ENCODE measurements at places on chromosomes 13 and 19.

GRCh38 chr13:21240586-21240985 is 64.1 kb downstream of the MRPL57 start:
- DNase-seq = peak; percentile 83

DNA sequence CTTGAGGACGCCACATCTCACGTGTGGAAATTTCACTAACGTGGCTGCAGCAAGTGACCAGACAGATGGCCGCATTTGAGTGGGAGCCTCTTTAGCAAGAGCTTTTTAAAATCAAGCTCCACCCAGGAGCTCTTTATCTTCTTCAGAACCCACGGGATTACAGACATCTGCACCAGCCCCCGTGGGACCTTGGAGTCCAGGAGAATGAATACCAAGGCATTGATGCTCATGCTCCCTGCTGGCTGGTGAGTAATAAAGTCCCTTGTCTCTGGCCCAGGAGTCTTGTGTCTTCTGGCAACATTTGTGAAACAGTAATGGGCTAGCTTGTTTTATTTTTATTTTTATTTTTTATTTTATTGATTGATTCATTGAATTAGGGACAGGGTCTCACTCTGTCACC is 64.4 kb downstream of the TRPM4 start:
- DNase-seq = peak; percentile 12

DNA sequence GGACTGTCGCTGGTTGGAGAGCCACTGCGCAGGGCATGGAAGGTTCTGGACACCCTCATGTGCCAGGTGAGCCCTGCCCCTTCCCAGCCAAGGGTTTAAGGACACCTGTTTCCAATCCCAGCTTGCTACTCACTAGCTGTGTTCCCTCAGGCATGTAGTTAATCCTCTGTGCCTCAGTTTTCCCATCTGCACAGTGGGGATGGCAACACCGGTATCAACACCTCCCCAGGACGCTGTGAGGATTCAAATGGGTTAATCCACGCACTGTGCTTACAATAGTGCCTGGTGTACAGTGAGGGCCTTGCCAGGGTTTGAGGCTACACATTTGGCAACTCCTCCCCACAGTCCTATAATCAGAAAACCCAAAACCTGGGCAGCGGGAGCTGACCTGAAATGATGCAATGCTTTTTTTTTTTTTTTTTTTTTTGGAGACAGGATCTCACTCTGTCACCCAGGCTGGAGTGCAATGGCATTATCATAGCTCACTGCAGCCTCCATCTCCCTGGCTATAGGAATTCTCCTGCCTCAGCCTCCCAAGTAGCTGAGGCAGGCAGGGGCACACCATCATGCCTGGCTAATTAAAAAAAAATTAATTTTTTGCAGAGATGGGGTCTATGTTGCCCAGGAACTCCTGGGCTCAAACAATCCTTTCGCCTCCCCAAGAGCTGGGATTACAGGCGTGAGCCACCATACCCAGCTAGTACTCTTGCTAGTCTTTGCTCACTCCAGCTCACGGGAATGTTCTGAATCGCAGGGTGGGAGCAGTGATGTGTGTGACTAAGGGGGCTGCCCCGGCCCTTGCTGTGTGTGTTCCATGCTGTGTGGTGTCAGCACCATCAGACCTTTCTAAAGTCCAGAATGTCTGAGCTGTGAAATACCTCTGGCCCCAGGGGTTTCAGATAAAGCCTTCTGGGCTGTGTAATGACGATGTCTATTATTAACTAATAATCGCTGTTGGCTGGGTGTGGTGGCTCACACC is 2.3 kb downstream of the ACP4 start:
- no peak for DNase-seq

- DNase-seq = peak; percentile 52
Measured at GRCh38 chr19:37966211-37966661, 59.2 kb downstream of the SIPA1L3 start.

DNA sequence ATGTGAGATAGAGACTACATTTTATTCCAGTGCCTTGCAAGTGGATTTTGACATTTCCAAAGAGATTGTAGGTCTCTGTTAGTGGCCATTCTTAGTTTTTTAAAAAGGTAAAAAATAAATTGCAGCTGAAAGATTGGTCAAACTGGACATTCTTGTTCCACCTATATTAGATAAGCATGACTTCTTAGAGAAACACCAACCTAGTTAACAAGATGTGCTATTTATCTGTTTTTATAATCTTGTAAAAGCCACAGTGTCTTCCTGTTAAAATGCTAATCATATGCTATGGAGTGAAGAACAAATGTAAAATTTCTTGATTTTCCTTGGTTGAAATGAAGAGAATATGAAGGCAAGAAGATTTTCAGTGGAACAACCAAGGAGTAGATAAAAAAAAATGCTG is 33.4 kb upstream of the GPR183 start:
- DNase-seq = no peak

GRCh38 chr13:45545686-45546409 is 69.7 kb downstream of the ERICH6B start:
- DNase-seq = no peak

DNA sequence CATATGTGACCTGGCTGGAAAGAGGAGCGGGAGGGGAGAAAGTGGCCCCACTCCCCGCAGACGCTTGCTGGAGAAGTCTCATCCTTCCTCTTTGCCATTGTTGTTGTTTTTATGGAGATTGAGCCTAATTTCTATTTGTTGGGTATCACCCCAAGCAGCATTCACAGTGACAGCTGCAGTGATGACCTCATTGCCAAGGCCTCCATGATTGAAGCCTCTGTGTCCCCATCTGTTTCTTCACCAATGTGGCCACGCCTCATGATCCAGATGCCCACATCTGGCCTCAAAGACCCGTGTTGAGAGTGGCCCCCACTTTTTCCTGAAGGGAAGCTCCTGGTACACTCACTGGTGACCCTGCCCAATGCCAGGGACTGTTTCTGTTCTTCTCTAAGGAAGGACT is 154.2 kb downstream of the SLC7A1 start:
- DNase-seq = no peak

GRCh38 chr13:51584731-51585672 is 740 bp downstream of the WDFY2 start:
- peak; percentile 57 for DNase-seq

DNA sequence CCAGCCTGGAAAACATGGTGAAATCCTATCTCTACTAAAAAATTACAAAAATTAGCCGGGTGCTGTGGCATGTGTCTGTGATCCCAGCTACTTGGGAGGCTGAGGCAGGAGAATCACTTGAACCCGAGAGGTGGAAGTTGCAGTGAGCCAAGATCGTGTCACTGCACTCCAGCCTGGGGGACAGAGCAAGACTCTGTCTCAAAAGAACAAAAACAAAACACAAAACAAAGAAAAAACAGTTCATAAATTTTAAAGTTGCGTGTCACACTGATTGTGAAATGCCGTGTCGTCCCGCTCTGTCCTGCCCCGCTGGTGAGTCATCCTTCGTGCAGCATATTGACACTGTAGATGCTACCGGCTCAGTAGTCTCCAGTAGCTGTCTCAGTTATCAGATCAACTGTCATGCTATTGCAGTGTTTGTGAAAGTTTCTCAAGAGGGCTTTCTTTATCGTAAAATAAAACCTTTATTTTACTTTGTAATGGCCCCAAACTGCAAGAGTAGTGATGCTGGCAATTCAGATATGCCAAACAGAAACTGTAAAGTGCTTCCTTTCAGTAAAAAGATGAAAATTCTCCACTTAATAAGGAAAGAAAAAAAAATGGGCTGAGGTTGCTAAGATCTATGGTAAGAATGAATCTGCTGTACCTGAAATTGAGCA is 36.4 kb upstream of the IGFL1 start:
- peak; percentile 84 for DNase-seq

GRCh38 chr19:35279985-35280821 is 2.1 kb upstream of the HAMP start:
- DNase-seq = no peak

GRCh38 chr19:51644636-51645271 is 1.9 kb downstream of the SIGLEC14 start:
- DNase-seq = no peak

- DNase-seq = no peak
Measured at GRCh38 chr19:43983544-43983911, 460 bp upstream of the ZNF155 start.

DNA sequence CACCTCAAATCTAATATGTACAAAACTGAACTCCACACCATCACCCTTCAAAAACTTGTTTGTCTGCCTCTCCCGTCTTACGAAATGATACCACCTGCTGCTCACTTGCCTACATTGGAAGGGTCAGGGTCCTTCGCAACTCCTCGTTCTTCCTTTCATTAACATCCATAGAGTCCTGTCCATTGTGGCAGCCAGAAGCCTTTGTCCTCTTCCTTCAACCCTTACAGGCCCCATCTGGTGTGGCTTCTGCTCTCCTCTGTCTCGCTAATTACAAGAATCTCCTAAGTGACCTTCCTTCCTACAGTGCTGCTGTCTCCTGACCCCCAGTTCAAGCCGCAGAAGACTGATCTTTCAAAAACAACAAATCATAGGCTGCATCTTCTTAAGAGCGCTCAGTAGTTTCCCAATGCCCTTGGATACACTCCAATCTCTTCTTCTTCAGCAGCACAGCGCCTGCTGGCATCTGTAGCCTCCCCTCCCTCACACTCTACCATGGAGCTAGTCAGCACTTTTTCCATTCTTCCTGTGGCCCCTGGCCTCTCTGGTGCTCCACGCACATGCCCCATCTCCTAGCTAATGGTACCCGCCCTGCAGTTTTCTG is 382.7 kb downstream of the LIG4 start:
- no peak for DNase-seq

DNA sequence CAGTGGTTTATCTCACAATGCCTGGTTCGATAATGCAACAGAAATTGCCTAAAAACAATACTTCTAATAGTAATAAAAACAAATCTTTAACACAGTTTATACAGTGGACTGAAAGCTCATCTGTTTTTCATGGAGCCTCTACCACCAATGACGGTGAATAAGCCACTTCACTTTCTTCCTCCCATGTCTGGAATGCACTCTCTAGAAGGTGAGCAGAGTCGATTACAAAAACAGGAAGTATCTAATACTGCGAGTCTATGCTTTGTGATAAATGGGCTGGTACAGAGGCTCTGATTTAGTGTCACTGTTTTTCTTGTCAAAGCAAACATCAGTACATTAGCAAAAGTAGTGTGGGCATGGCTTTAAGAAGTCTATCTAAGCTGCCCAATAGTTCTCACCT is 1348.6 kb upstream of the SLC10A2 start:
- DNase-seq = no peak

- no peak for DNase-seq
Measured at GRCh38 chr13:19103140-19103539, 78.5 kb downstream of the TUBA3C start.

DNA sequence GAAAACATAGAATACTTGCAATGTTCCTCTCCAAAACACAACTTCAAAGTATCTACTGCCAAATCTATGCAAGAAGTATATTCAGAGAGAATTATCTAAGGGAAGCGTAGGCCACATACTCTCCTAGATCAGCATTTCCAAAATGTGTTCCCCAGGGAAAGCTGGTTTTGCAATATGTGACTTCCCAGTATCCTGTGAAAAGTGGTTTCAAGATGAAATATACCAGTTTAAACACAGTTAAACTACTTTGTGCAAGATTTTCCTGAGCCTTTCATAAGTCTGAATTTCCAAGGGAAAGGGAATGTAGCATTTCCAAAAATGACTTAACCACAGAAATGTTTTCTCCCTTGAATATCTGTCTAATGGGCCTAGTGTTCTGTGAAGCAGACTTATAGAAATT is 7.6 kb downstream of the STARD13 start:
- peak; percentile 80 for DNase-seq

GRCh38 chr19:10717054-10717355 is 874 bp upstream of the DNM2 start:
- DNase-seq = no peak

- no peak for DNase-seq
Measured at GRCh38 chr19:8567522-8568172, 9.6 kb downstream of the MYO1F start.

DNA sequence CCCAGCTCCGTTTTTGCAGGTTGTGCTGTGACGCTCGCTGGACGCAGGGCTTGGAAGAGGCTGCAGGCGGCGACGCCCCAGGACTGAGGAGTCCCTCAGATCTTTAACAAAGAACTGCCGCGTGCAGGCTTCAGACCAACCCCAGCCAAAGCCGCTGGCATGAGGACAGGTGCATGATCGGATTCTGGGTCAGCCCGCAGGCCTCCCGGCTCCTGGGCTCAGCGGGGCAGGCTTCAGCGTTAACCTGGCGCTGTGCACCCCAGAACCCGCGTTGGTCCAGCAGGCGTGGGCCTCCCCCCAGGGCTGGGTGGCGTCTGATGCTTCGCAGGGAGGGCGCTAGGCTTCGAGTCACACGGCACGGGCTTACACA is 920 bp upstream of the TIMM13 start:
- peak; percentile 19 for DNase-seq

GRCh38 chr13:19332378-19332777 is 150.8 kb upstream of the TUBA3C start:
- no peak for DNase-seq

GRCh38 chr13:44810061-44810840 is 179.0 kb downstream of the NUFIP1 start:
- DNase-seq = no peak

GRCh38 chr19:16363133-16363851 is 38.7 kb downstream of the KLF2 start:
- DNase-seq = no peak

DNA sequence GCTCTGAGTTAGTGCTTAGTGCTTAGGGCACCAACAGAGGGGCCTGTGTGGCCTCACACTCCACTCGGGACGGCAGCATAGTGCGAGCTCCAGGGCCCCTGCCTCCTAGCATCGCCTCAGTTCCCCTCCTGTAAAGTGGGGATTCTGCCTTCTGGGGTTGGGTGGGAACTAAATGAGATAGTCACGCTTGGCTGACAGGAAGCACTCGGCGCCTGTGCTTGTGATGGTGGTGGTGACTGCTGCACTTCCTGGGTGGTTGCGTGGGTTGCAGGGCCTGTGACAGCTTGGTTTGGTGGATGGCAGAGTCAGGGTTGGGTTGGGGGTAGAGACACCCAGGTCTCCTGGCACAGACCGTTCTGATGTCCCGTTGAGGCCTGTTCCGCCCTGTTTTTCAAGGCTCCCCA is 7.7 kb downstream of the PLEKHF1 start:
- no peak for DNase-seq

DNA sequence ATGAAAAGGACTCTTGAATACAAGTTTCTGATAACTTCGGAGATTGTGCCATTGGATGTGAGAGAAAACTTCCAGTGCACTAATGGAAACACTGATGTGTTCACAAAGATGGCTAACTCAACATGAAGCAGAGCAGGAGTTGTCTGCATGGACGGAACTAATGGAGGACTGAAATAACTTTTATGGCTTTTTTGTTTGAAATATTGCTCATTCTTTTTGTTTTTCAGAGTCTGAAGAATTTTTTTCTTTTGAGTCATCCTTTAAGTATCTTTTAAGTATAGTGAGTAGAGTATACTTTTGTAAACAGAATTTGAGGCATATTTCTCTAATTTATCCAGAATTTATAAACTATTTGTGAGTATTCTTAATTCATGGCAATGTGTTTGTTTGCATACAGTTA is 25.7 kb downstream of the CRYL1 start:
- DNase-seq = peak; percentile 25

Data from fibroblast of skin of right biceps (primary cell).